ENCODE measurements at places on chromosomes 3 and 15.

- no peak for DNase-seq
Observed at GRCh38 chr3:80424951-80425350, 657.2 kb upstream of the ROBO1 start.

DNA sequence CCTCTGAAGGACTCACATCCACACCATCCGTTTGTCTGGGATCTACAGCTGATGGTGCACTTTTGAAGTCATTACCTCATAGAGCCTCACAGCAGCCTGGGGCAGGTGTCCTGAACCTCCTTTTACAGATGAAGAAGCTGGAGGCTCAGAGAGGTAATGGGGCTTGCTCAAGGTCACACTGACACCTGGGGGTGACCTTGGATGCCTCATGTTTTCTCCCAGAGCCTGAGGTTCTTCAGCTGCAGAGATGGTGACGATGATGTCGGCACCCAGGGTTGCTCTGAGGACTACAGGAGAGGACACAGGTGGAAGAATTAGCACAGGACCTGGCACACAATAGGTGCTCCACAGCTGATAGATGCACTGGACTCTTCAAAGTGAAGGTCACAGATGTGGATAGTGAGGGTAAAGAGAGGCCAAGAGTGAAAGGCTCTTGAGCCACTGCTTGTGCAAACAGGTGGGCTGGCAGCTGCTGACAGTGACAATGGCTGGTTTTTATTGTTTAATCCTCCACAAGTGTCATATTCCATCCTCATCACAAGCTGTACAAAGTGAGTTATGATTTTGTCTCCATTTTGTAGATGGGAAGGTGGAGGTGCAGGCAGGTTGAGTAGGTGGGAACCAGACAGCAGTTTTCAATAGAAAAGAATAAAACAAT lies 17.4 kb upstream of the ATP2B2 start:
- no peak for DNase-seq

GRCh38 chr3:112908252-112908651 lies 61.6 kb upstream of the CD200R1L start:
- DNase-seq, result no peak

- DNase-seq, result no peak
Observed at GRCh38 chr15:80342148-80342547, 62.0 kb upstream of the ARNT2 start.

DNA sequence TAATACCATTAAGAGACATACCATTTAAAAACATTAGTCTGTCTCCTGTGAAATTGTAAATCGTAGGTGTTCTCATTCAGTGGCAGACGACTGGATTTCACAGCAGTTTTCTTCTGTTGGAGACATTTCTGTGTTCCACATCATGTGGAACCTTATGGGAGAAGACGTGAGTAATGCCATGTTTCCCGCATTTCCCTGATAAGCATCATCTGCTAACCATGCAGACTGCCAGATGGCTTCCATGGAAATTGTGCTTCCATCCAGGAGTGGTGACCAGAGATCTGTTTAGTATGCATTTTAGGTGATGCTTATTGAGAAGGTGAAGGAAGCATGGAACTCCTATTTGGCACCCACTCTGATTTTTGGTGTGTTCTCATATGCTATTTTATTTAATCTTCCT lies 28.4 kb upstream of the ST3GAL6 start:
- no peak for DNase-seq

DNA sequence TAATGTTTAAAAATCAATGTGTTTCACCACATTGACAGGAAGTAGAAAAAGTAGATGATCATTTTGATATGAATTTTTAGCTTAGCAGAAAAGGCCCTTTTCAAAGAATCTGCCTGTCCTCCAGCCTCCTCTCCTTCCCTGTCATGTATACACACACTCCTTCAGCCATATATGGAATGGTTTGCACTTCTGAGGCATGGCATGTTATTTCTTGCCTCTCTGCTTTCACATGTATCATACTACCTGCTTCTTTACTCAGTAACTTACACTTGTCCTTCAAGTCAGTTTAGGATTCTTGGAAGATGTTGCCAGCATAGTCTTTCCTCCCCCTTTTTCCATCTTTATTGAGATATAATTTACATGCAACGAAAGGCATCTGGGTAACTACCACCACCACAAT lies 79.0 kb downstream of the REC114 start:
- DNase-seq, result no peak

DNA sequence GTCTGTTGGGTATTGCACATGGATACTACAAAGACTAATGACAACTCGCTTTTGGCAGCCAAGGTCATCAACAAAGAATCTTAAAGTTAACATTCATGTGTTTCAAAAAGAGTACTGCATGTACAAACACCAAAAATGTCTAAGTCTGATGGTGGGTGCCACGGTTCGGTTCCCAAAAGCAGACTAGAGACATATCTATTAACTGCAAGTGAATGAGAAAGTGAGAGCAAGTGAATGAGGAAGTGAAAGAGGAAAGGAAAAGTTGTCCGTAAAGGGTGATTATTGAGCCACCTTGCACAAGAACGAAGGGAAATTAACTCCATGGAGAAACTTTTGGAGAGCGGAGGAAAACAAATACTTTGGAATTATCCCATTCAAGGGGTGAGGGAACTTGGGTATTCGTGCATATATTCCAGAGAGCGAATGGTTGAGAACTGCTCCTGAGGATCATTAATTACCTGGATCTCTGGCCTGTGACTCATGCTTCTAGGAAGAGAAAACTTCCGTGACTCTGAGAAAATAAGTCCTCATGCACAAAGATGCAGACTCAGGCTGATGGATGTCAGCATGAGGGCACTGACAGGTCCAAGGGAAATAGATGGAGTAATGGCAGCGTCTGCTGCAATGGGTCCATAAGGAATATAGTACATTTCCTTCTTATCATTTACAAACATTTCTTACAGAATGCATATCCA lies 336.5 kb upstream of the TGFBR2 start:
- no peak for DNase-seq

GRCh38 chr3:110062716-110063115 lies 725.4 kb upstream of the DPPA4 start:
- no peak for DNase-seq

DNA sequence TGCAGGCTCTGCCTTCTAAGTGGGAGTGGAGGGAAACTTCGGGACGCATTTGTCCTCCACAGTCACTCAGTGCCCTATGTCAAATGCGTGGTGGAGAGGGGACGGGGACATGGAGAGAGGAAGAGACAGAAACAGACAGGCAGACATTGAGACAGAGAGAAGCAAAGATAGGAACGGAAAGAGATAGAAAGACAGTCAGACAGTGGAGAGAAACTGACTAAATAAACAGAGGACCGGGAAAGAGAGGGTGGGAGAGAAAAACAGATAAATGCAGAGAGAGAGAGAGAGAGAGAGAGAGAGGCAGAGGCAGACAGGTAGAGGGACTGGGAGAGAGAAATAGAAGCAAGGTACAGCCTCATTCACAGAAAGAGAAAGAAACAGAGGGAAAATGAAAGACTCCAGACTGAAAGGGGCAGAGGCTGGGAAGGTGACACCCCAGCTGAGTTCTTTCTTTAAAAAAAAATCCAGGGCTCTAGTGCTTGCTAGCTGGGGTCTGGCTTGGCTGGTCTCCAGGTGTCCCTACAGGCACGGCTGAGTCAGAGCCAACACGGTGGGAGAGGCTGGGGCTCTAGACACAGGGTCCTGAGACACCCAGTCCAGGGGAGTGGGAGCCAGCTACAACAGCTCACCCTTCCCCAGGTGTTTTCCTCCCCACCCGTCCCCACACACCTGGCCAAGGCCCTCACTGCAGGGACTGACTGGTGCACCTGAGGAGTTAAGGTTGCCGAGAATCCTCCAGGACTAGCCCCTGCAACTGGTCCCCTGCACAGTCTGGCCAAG lies 506.1 kb upstream of the PROK2 start:
- DNase-seq, result no peak

DNA sequence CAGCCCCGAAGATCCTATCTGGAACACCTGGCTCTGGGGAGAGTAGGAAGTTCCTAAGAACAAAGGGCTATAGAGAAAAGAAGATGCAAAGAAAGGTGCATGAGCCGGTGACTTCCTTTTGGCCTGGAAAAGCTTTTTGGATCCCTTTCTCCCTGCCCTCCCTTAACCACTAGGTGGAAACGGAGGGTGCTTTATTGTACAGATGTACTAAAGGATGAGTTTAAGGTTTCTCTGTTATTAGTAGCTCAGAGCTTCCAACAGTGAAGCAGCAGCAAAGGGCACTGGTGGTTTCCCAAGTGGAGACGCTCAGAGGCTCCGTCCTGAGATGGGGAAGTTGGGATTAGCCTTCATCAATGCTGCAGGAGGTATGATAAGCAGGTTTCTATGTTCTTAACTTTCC lies 5.9 kb upstream of the ADGRG7 start:
- DNase-seq, result no peak

- DNase-seq, result no peak
Observed at GRCh38 chr3:15638193-15638890, 36.8 kb downstream of the BTD start.

GRCh38 chr15:90382320-90382719 lies 5.7 kb upstream of the IQGAP1 start:
- no peak for DNase-seq

GRCh38 chr3:12369598-12369997 lies 80.7 kb downstream of the PPARG start:
- DNase-seq, result no peak

- no peak for DNase-seq
Observed at GRCh38 chr3:35777065-35777464, 137.7 kb downstream of the ARPP21 start.

- peak; percentile 57 for DNase-seq
Observed at GRCh38 chr3:50550079-50550736, 17.3 kb downstream of the C3orf18 start.

DNA sequence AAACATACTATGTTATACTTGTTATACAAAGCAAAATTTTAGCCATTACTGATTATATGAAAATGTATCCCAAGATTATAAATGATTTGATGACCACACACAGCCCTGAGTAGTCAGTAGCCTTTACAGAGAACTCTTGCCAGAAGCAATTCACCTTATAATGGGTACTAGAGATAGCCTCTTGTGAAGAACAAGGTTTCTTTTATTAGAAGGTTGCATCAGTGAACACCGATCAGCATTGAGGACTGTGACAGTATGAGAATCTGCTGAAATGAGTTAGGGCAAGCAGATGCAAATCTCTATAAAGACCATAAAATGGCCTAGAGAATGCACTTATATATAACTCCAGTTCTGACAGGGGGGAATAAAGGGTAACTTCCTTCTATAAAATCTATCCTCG lies 10.1 kb downstream of the CDC25A start:
- no peak for DNase-seq

DNA sequence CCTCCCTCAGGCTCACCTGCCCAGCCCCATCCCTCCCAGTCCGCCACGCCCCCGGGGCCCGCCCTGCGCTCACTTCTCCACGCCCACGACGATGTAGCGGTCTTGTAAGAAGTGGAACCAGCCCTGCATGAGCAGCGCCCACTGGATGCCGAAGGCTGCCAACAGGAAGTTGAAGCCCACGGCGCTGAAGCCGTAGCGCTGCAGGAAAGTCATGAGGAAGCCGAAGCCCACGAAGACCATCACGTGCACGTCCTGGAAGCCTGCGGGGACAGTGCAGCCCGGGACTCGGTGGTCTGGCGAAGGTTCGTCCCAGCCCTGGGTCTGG lies 9.7 kb downstream of the RHCG start:
- peak; percentile 16 for DNase-seq

DNA sequence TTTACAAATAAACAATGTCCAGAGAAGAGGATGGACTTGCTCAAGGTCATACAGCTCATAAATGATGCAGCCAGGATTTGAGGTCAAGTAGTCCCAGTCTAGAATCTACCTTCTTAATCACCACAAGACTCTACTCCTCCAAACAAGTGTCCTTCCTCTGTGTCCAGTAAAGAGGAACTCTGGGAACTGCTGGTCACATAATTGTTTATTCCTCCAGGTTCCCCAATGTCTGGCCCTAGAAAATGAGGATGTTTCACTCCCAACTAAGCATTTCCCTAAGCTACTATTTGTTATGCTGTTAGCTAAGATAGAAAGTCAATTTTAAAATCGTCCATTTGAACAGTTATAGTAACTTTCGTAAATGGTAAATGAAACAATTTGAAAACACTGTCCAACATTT lies 192.4 kb downstream of the FHIT start:
- no peak for DNase-seq

DNA sequence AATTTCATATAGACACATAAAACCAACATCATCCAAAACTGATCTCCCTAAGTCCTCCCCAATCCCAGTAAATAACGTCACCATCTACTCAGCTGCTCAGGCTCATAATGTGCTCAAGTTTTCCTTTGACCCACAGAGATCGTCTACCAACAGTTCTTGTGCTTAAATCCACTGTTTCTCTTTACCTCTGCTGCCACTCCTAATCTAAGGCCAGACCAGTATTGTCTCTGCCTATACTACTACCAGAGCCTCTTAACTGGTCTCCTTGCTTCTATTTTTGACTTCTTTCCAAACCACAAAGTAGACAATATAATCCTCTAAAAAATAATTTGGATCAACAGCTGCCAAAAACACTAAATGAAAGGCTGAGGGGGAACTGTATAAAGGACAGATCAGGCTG lies 65.3 kb downstream of the CLASP2 start:
- no peak for DNase-seq

GRCh38 chr15:90765966-90766365 lies 48.8 kb downstream of the BLM start:
- no peak for DNase-seq

GRCh38 chr15:39248204-39248603 lies 332.7 kb upstream of the THBS1 start:
- DNase-seq, result no peak

DNA sequence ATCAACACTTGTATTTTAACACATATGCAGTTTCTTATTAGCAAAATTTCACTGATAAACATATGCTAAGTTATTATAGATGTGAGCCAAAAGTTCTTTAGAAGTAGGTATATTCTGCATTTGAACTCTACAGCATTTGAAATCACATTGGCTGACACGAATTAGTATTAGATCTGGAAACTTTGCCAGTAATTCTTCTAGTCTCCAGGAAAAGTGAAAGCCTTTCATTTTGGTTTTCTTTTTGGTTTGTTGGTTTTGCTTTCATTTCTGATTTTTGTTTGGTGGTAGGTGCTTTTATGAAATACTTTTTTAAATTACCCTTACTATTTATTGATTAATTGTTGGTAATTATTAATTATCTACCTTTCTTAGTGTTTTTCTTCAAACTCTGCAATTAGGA lies 72.9 kb downstream of the RBMS3 start:
- DNase-seq, result no peak

DNA sequence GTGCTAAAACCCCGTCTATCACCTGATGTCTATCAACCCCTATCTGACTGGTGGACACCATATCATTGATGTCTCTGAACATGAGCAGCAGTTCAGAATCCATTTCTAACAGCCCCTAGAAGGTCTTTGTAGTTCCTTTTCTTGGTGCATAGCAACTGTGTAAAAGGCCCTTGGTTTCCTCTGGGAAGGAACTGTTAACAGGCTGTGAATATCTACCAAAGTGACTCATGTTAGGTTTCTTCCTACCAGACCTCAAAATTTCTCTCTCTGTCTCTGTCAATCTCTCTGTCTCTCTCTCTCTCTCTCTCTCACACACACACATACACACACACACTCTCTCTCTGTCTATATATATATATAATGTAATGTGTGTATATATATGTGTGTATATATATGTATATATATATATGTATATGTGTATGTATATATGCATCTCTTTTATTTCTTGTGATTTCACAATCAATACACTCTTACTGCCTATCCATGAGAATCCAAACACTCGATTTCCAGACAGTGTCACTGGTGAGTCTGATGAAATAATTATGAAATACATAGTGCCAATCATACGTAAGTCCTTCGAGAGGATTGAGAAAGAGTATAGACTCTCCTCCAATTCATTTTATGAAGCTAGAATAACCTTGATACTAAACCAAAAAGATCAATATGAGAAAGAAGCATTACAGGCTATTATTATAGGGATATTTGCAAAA lies 335.9 kb upstream of the SLCO3A1 start:
- DNase-seq, result no peak

GRCh38 chr3:196517919-196518318 lies 2.8 kb upstream of the SMCO1 start:
- DNase-seq, result no peak

Measured in activated T-cell treated with anti-CD3 and anti-CD28 coated beads for 1 hour (primary cell).